ENCODE measurements at places on chromosomes 6 and 20.
A peak's percentile ranks its signal among the peaks of the same experiment; 100 is the strongest.

DNA sequence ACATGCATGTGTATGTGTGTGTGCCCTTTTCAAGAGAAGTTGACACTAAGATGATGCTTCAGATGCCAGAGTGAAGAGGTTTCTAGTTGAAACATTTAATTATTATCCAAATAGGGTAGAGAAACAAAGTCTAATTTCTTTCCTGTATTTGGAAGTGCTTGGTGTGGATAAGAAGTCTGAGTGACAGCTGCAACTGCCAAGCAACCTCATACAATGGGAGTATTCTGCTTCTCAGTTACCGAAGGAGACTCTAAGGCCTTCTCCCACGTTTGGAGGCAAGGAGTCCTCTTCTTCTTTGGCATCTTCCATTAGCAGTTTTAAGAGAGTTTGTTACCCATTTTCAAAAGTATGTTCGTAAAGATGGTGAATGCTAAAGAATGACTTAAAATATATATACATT is 82.4 kb downstream of the HDGFL1 start:
- no peak for DNase-seq

DNA sequence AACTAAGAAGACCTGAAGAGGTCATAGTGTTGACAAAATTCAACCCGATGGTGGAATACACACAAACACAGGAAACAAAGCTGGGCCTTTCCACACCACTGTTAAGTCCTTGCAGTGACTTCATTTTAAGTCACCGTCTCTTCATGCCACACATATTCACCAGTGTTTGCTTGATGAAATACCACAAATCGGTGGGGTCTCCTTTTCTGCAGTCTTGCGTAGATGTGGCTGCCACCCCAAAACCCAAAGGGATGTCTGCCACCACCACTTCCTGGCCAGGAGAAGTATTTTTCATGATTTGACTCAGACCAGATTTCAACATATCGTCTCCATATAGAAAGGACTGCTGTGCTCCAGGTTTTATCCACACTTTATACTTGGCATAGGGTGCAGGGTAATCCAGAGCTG is 11.0 kb upstream of the COL10A1 start:
- DNase-seq: no peak

DNA sequence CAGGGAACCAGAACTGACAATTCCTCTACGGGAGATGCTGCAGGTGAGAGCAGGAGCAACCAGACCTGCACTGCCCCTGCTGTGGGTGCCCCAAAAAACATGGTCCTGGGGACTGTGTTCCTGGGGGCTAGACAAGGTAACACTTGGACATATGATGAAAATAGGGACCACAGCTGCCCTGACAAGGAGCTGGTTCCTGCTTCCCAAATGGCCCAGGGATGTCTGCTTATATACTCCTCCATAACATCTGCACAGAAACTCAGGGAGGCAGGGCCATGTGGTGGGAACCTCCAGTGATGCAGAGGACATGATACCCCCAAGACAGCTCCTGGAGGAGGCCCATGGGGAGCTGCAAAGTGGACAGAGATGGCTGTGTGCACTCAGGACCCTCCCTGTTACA is 19.8 kb downstream of the HLA-F start:
- DNase-seq: no peak

DNA sequence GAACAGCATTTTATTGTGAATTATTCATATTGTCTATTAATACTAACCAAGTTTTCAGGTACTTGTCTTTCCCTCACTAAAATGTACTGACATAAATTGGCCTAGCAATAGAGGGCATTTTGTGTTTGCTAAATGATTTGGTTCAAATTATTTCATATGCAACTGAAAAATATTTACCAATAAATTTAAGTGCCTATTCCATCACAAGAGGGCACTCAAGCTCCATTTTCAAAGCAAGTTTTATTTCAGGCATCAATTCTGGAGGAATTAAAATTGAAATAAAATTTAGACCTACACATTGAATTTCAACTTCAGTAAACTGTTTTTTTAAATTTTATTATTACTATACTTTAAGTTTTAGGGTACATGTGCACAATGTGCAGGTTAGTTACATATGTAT is 114.3 kb upstream of the SYNCRIP start:
- DNase-seq: no peak

DNA sequence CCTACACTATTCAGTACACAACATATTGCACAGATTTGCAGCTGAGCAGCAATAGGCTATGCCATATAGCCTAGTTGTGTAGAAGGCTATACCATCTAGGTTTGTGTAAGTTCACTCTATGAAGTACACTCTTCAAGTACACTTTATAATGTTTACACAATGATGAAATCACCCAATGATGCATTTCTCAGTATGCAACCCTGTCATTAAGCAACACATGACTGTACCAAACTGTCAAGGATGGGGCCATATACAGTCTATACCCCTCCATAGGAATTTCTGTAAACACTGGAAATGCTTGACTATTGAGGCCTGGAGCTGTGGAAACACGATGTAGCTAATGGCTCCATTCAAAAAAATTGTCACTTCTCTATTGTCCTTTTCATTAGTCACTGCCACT is 535.4 kb downstream of the EPM2A start:
- no peak for DNase-seq

DNA sequence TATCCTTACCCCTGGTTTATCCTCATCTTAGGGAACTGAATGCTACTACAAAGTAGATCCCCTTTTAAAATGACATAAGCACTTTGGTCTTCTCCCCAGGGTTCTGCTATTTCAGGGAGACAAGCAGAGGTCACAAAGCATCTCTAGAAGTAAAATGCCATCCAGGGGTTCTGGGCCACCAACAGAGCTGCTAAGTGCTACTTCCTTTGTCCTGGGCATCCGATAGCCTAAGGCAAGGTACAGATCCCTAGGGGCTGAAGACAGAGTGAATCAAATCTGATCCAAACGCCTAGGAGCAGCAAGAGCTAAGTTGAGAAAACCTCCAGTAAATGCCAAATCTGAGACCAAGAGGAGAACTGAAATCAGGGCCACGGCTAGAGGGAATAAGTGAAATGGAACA is 161.2 kb downstream of the PTPRT start:
- DNase-seq: no peak

- no peak for DNase-seq
These were observed 29.8 kb upstream of the GMDS start for GRCh38 chr6:2274981-2275891.

DNA sequence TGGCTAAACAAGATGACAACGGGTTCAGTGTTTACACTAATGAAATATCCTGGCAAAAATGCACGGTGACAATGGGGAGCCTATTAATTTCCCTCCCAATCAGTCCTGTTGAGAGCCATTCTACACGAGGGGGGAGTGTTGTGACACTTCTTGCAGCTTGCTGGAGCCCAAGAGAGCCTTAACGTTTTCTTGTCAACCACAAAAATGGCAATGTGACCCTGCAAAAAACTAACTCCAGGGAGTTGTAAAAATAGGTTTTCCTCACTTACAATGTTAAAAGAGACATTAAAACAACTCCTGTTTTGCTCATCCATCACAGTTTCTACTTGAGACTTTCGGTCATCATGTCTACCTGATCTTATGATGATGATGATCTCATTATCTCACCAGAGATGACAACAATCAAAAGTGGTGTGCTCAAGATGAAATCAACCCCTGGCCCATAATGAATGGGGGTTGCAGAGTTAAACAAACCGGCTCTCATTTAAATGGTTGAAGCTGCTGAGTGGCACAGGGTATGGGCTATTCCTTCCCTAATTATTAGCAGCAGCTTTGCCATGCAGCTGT is 57.9 kb downstream of the GJA10 start:
- DNase-seq: no peak

DNA sequence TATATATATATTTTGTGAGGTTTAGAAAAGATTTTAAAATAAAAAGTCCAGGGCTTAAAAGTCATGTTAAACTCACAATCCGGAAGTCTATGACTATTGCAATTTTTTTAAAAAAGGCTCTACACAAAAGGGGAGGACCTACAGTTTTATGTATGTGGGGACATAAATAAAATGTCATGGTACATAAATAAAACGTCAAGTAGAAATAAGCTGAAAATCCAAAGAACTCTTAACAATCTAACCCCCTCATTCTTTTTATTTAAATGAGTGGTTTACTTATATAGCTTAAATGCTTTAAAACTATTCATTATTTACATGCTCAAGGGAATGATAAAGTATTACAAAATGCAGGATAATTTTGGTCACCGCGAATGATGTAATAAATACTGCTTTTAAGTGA is 36.2 kb downstream of the STX7 start:
- DNase-seq: no peak

DNA sequence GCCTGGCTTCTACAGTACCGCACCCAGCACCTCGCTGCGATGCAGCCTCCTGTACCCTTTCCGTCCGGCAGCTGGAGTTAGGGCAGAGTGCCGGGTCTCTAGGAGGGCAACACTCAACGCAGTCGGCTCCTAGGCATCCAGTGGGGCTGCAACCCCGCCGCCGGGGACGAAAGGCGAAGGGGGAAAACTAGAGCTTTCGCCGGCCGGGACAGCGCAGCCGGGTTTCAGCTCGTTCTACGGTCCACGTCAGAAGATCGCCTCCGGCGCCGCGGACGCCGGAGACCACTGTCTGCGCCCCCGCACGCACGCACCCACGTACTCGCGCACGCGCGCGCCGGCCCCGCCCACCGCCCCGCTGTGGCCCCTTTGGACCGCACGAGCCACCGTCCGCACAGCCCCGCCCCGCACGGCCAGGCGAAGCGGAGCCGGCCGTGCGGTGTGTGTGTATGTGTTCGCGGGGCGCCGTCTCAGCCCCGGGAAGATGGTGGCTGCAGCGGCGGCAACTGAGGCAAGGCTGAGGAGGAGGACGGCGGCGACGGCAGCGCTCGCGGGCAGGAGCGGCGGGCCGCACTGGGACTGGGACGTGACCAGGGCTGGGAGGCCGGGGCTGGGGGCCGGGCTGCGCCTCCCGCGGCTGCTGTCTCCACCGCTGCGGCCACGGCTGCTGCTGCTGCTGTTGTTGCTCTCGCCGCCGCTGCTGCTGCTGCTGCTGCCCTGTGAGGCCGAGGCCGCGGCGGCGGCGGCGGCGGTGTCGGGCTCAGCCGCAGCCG is at the start of gene ATRN:
TSS of gene ATRN (plus strand) at position 392 of the 770 bp plus-strand sequence. CDS start at position 482, 90 bp downstream.
- peak; percentile 20 for DNase-seq

DNA sequence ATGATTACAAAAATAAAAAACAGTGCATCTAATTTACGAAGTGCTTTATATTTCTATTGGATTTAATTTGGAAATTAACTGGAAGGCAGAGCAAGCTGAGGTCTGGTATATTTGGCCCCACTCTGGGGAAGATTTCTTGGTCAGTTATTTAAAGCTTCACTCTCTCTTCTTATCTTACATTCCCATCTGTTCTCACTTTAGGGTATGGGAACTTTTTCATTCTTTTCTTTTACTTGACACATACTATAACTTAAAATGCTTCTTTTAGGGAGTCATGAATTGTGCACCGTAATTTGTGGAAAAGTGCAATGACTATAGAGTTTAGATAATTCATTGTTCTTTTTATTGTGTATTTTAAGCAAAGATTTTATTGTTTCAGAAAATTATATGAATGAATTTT is 170.4 kb downstream of the BCKDHB start:
- no peak for DNase-seq

- DNase-seq: no peak
These were observed 55.0 kb upstream of the IYD start for GRCh38 chr6:150313781-150314180.

DNA sequence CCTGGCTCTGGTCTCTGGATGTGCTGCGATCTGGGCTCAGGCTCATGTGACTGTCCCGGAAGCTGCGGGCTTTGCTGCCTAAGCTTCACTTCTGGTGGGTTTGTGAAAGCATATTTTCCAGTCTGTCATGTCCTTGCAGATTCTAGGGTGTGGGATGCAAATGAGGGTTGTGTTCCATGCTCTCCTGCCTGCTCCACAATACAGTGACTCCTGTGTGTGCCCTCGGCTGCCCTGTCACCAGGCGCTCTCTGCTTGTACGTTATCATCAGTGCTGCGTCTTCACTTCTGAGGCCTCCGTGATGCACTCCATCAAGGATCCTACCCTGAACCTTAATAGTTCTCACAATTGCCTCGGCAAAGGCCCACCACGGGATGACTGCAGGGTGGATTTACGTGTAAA is 84.2 kb downstream of the TTLL2 start:
- DNase-seq: no peak

DNA sequence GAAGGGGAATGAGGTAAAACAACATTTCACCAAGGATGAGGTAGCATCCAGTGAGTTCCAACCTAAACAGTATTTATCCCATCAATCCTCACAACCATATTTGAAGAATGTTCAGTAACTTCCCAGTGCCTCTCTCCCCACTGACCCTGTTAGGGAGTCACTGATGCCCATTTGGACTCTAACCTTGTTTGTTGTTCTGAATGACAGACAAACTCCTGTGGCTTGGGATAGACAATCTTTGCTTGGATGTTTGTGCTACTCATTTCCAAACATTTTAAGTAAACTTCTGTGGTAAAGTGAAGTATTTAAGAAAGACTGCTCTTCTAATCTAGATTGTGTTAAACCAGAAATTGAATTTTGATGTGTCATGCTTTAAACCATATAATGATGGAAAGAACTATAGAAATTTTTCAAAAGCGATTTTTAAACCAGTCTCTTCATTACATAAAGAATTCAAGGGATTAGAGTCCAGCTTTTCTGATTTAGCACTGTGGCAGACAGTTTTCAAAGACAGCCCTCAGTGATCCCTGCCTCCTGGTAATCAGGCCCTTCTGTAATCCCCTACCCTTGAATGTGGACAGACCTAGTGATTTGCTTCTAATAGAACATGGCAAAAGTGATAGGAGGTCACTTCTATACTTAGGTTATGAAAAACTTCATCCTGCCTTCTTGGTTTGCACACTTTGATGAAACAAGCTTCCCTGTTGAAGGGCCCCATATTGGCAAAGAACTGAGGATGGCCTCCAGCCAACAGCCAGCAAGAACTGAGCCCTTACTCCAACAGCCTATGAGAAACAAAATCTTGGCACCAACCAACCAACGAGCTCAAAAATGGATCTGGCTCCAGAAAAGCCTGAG is 191.6 kb downstream of the DST start:
- DNase-seq: no peak

DNA sequence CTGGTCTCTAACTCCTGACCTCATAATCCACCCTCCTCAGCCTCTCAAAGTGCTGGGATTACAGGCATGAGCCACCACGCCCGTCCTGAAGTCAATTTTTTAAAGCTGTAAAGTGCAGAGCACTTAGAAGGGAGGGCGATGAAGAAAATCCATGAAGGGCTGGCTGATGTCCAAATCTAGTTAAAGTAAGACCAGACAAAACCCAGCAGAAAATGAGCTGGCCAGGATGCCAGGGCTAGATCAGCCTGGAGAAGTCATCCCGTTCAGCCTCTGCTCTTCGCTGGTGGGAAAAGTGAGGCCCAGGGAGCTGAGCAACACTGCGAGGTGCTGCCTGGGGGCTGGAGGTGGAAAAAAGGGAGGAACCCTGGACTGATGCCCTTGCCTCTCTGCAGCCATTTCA is 3.1 kb downstream of the BPIFB4 start:
- DNase-seq: no peak

GRCh38 chr20:58760856-58761255 is 68.3 kb downstream of the NPEPL1 start:
- no peak for DNase-seq

- DNase-seq: no peak
These were observed 176.7 kb upstream of the HSF2 start for GRCh38 chr6:122222761-122223160.

DNA sequence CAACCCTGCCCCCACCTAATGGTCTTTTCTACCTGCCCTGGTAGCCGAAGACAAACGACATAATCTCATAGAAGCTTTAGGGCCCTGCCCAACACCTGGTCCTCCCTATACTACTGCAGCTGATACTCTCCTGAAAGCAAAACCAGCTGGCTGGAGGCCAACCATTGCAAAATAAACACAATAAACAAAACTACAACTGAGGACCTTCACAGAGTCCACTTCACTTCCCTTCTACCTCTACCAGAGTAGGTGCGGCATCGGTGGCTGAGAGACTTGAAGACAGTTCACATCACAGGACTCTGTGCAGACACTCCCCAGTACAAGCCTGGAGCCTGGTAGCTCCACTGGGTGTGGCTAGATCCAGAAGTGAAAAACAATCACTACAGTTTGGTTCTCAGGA is 476.2 kb downstream of the MMUT start:
- no peak for DNase-seq

All from cortex of kidney (tissue), 1 donor.